ENCODE measurements at places on chromosomes 3 and 15.

- DNase-seq: no peak
Observed at GRCh38 chr3:107938143-107938542, 152.7 kb downstream of the CD47 start.

- no peak for DNase-seq
Observed at GRCh38 chr3:189237526-189237925, 65.8 kb downstream of the TPRG1 start.

- DNase-seq: no peak
Observed at GRCh38 chr3:69178838-69179739, 56.7 kb upstream of the LMOD3 start.

DNA sequence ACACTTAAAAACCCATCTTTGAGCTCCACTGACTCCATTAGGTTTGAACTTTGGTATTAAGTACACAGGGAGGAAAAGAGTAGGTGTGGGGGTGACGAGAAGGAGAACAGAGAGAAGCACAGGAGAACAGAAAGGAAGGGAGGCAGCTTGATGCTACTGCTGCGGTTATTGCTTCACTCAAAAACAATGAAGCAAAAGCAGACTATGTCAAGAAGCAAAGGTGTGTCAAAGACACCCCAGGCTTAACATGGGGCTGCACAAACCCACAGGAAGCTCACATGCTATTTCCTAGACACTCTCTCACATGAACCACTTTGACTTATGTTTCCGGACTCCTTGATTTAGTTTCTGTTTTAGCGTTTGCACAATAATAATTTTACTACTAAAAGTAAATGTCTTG is 961.0 kb upstream of the CFAP20DC start:
- DNase-seq: peak; percentile 52

GRCh38 chr3:168956076-168956475 is 707.4 kb downstream of the MECOM start:
- no peak for DNase-seq

DNA sequence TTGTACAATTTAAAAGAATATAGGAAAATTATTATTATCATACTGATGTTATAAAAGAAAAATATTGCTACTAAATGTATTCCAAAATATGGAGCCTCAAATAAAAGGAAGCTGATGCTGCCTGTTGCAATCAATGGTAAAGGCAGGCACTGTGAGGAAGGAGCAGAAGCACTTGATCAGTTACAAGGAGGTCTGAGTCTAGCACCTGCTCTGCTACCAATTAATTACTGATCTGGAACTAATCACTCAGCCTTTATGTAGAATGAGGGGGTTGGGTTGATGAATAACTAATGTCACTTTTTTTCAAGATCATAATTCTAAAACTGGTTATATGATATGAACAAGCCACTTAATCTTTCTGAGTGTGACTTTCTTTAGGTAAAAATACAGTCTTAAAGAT is 5.5 kb downstream of the ADGRG7 start:
- no peak for DNase-seq

DNA sequence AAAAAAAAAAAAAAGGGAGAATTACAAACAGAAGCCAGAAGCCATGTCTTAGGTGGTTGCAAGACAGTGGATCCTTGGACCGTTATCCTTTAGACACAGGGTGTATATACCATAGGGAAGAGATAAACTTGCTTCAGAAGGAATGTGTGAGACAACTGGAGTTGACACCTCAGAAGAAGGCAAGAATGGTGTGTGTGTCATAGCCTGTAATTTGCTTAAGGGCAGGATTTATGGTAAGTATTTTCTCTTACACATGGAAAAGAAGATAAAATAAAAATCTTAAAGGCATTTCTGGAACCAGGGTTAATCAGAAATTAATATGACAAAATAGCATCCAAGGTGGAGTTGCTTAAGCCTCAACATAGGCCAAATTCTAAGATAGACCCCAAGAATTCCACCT is 19.3 kb upstream of the DNAJC19 start:
- no peak for DNase-seq

- no peak for DNase-seq
Observed at GRCh38 chr15:83046558-83047127, 20.4 kb downstream of the BTBD1 start.

- no peak for DNase-seq
Observed at GRCh38 chr15:70783610-70784022, 20.3 kb upstream of the UACA start.

DNA sequence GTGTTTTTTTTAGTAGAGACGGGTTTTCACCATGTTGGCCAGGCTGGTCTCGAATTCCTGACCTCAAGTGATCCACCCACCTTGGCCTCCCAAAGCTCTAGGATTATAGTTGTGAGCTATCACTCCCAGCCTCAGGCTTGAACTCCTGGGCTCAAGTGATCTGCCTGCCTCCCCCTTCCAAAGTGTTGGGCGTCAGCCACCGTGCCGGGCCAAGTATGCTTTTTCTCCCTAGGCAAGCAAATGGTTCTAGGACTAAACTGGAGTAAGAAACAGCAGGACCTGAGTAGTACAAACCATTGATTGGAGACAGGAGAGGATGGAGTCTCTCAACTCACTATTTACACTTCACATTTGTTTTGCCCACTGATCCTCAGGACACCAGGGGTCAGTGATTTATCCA is 4.6 kb upstream of the PTPN9 start:
- DNase-seq: no peak

DNA sequence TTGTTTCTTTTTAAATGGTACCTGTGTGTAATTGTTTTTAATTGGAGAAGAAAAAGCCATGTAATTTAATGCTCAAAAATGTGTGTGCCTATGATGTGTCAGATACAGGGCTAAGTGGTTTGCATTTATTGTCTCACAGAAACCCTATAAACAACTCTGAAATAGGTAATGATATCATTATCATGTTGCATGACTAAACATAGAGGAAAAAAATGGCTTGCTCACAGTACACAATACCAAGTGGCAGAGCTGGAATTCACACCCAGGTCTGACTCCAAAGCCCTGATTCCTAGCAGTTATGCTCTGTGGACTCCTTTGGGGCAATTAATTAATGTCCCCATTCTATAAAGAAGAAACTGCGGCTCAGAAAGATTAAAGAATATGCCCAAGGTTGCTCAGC is 237.4 kb upstream of the TRIM42 start:
- DNase-seq: no peak
